CD4-positive, alpha-beta T cell treated with Interleukin-6 for 4 hours (primary cell): ENCODE measurements at places on chromosomes 3 and 15.

- no peak for DNase-seq
These were observed 94.7 kb downstream of the MYH15 start for GRCh38 chr3:108415661-108416060.

GRCh38 chr3:4220065-4220464 lies 83.1 kb upstream of the SETMAR start:
- DNase-seq = no peak

DNA sequence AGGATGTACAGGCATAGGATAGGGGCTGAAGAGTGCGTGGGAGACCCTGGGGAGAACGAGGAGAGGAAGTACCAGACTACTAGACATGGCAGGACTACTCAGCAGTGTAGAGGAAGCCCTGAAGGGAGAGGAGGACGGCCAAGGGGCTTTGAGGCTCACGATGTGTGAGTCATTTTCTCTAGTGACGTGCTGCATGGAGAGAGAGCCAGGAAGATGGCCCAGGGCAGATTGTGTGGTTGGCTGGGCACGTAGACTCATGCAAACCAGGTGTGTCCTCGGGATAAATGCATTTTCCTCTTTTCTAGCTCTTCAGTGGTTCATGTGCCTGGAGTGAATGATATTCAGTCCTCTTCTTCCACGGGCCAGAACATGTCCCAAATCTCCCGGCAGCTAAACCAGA lies 115.0 kb upstream of the ABHD17C start:
- no peak for DNase-seq

GRCh38 chr3:117708601-117709000 lies 999.0 kb downstream of the TUSC7 start:
- no peak for DNase-seq

DNA sequence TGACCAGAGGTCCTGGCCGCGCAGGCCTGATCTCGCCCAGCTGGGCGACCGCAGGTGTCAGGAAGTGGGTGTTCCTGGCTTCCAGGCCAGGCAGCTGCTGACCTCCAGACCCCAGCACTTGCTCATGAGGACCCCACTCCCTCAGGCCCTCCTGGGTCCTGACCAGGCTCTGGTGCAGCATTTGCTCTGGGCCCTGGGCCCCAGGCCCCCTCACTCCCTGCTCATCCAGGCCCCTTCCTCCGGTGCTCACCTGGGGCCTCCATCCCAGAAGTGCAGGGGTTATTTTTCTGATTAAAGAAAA lies 7.7 kb upstream of the ROPN1B start:
- DNase-seq = no peak
